Neural progenitor cell (in vitro differentiated cells): ENCODE measurements at places on chromosomes 2 and 18. TPM values are rescaled to one million over a fixed set of nuclear protein-coding genes. Genes with fewer than 3 reads are reported as not detected.

DNA sequence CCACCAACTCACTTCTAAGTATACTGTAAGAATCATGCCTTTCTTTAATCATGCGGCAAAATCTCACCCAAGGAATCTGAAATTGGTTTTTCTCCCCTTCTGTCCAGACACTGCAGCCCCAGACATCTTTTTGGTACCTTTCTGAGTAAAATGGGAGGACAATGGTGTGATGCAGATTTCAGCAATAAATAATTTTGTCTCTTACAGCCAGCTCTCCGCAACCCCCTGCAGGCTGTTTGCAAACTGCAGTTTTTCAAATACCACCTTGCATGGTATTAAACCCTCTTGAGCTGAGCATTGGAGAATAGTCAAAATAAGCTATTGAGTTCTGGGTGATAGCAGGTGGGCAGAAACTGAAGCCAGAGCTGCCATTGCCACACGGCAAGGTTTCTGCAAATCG lies 32.2 kb downstream of the GPR39 start:
- peak; percentile 48 for DNase-seq

DNA sequence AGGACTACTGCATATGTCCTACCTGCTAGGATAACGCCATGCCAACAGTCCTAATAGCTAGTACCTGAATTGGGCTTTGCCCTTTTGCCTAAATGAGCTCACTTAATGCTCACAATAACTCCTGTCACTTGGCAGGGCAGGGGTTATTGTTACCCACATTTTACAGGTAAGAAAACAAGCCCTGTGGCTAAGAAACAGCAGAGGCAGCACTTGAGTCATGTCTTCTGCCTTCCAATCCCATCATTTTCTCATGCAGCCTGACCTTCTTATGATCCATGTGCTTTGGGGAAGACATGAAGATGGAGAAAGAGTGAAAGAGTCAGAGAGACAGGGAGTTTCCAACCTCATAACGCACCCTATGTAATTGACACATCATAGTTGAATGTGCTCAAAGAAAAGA lies 33.6 kb upstream of the LPIN1 start:
- no peak for DNase-seq

DNA sequence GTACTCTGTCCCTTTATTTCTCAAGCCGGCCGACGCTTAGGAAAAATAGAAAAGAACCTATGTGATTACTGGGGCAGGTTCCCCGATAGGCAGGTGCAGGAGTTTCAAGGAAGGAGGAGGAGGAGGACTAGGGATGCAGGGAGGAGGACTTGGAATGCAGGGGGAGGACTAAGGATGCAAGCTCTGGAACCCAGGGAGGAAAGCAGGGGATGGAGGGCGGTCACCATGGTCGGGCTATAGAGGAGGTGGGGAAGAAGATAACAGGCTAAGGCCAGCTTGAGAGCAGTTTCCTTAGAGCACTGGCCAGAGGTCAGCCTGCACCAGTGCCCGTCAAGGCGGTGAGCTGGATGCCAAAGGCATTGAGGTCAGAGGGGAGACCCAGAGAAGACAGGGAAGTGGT lies 18.7 kb upstream of the B3GNT7 start:
- DNase-seq = no peak

GRCh38 chr18:45850021-45850420 lies 24.5 kb downstream of the SIGLEC15 start:
- peak; percentile 42 for DNase-seq

GRCh38 chr18:10841203-10841602 lies 308.2 kb downstream of the PIEZO2 start:
- no peak for DNase-seq

GRCh38 chr18:54867131-54867530 lies 38.9 kb downstream of the RAB27B start:
- no peak for DNase-seq

DNA sequence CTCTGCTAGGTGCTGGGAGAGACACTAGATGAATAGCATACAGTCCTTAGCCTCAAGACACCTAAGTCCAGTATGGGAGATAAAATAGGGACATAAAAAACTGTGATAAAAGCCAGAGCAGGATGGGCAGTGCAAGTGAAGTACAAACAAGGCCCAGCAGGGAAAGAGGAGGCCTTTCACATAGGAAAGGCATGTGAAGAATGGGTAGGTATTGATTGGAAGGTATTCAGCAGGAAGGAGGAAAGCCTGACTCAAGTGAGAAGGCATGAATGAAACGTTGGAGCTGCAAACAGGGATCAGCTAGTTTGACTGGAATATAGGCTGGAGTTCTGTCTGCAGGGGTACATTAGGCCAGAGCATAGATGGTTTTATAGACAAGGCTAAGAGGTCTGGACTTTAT lies 11.0 kb upstream of the CXCR4 start:
- DNase-seq = no peak

GRCh38 chr2:138252587-138252986 lies 249.0 kb upstream of the SPOPL start:
- DNase-seq = no peak

DNA sequence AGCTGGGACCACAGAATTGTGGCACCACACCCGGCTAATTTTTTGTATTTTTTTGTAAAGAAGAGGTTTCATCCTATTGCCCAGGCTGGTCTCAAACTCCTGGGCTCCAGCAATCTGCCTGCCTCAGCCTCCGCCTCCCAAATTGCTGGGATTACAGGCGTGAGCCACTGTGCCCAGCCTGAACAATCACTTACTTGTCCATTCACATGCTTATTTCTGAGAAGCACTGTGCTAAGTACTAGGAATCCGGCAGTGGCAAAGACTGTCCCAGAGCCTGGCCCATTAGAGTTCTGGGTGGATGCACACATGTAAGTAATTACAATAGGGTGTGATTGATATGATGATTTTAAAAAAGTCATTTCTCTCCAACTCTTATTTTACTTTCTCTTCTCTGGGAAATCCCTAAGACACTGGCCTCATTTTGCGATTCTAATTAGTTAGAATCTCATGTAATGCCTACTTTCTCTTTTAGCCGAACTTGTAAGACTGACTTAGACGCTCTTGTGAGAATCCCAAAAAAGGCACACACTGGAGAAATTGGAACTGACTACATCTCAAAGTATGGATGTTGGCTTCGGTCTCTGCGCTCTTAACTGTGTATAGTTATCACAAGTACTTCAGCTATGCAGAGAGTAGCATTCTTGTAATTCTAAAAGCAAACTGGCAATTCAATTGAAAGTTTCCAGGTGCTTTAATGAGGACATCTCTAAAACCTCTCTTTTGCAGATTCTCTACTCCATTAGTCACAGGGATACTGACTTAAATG lies 567.7 kb downstream of the DCC start:
- DNase-seq = no peak

- DNase-seq = peak; percentile 79
Observed at GRCh38 chr2:1744151-1744445, 217 bp downstream of the PXDN start.

DNA sequence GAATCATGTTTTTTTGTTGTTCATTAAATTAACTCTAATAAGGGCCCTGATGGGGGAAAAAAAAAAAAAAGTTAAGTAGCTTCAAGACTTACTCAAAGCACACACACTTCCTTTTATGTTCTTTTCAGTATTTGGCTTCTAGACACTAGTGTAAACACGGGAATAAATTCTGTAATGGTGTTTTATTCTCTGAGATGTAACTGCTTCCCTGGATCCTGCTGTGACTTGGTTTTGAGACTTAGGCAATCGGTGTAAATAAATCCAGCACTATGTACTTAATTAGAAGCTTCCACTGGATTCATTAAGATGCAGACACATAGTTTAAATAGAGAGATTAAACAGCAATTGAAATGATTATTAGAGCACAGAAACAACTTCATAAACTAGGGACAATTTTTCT lies 26.1 kb upstream of the AP1S3 start:
- no peak for DNase-seq

DNA sequence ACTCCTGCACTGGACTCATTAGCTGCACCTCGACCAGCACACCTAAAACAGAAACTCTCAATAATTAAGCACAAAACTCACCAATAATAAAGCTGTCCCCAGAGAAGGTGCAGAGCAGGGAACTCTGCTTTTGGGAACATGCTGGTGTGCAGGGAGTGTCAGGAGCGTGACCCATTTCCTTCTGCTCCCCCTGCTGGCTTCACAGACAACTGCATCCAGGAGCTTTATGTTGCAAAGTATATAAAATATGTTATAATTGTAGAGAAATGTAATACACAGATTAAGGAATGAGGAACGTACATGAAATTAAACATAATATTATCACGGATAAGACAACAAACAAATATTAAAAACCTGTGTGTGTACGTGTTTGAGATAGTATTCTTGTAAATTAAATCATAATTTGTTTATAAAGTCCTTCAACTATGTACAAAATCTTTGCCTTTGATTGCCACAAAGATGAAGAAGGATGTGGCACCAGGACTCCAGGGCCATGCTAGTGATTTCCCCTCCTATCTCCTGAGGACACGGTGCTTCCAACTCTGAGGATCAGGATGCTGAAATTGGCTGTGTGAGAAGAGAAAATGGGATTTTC lies 68.6 kb upstream of the MAL start:
- no peak for DNase-seq

DNA sequence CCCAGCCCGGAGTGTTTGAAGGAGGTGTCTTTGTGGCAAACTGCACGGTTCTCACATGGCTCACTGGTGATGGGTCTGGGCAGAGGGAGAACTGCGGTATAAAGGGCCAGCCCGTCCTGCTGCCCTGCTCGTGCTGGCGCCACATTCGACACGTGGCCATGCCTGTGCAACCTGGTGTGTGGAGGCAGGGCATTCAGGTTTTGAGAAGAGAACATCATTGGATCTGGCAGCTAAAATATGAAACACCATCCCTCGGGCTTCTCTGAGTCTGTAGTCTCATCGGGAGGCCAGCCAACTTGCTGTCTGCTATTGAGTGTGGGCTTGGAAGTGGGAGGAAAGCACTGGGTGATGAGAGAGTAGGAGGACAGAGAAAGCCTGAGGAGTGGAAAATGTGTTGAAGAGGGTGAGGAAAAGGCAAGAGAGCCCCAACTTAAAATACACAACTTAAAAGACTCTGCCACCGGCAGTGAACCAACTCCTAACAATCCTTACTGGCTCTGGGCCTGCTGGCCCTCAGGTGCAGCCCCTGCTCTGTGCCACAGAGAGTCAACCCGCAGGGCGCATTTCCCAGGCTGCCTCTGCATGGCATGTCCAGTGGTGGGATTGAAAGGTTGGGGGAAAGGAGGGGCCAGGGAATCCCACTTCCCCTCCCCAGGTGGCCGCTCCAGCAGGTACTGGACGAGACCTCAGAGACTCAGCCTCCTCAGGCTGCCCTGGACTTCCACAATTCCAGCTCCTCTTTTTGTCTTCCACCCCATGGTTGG lies 112.7 kb upstream of the DLX2 start:
- DNase-seq = no peak

DNA sequence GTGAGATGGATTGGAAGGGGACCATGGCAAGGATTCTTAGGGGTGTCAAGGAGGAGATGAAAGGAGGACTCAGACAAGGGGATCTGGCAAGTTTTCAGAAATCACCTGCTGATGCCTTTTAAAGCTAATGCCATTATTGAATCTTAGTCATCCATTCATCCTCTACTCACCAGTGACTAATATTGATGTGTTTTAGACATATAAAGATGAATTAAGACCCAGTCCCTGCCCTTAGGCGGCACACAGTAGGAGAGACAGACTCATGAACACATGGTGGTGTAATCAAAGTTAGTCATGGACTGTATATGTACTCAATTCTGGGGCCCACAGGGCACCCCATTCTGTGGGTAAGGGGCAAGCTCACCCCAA lies 56.5 kb upstream of the ATL2 start:
- no peak for DNase-seq

DNA sequence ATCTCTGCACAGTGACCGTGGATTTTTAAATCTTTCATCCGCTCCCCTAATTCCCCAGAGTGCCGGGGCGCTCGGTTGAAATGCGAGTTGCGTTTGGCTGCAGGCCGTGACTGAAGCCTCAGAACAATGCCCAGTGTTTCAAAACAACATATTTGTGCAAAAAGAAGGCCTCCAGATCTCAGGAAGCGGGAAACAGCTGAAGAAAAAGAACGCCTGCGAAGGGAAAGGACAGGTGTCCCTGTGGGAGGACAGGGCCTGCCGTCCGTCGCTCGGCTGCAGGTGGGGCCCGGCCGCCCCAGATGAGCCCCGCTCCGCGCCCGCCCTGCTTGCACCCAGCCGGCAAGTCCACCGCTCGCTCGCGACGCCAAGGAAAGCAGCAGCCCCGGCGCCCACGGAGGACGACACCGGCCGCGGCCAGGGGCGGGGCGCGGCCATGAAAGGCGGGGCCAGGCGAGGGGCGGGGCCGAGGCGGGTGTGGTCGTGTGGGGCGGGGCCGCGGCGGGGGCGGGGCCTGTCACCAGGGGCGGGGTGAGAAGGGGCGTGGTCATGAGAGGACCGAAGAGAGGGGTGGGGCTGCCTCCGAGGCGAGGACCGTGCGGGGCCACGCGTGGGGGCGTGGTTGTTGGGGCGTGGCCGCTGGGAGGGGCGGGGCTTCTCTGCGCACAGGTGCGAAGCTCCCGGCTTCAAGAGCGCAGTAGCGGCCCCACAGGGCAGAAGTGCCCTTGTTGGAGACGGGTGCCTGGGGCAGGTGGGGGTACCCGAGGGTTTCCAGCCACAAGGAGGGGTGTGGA lies 17.6 kb upstream of the BOK start:
- peak; percentile 71 for DNase-seq

GRCh38 chr2:98515250-98515991 lies 70.8 kb downstream of the INPP4A start:
- DNase-seq = no peak

DNA sequence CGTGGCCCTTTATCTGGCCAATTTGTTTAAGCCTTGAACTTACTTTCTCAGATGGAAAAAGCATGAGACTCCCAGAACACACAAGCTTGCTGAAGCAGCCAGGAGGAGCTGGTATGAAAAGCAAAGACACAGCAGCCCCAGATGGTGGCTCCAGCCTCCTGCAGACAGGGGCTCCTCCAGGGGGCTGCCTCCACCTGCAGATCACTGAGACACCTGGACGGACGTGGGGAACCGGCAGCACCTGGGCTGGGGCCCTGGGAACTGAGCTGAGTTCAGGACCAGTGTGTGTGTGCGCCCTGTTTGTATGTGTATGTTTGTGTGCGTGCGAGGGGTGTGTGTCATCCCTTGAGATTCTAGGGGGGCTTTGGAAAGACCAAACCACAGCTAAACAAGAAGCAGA lies 8.6 kb downstream of the CYS1 start:
- no peak for DNase-seq

DNA sequence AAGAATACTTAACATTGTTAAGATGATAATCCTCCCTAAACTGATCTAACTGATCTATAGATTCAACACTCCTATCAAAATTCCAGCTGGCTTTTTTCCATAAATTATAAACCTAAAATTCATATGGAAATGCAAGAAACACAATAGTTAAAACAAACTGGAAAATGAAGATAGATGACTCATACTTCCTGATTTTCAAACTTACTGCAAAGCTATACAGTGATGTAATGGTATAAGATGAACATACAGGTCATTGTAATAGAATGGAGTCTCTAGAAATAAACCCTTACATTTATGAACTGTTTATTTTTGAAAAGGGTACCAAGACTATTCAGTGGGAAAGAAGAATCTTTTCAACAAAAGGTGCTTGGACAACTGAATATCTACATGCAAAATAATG lies 32.3 kb downstream of the UBXN4 start:
- no peak for DNase-seq

The LBH gene
- 4.2 and 11.0 TPM in 2 replicates for total RNA-seq

The CSRNP3 gene
- total RNA-seq = 14.7 and 16.9 TPM in 2 replicates

The SLC30A3 gene
- 0.56 and 1.4 TPM in 2 replicates for total RNA-seq

The CLEC4F gene
- not detected in 2 replicates for total RNA-seq

The RUFY4 gene
- total RNA-seq = not detected in 2 replicates

The GREB1 gene
- total RNA-seq = 30.8 and 33.2 TPM in 2 replicates

The MGAT4A gene
- 6.1 and 8.0 TPM in 2 replicates for total RNA-seq

The SLC5A7 gene
- total RNA-seq = 0.03 and 0.04 TPM in 2 replicates
